ENCODE measurements at places on chromosomes 5 and 9.

DNA sequence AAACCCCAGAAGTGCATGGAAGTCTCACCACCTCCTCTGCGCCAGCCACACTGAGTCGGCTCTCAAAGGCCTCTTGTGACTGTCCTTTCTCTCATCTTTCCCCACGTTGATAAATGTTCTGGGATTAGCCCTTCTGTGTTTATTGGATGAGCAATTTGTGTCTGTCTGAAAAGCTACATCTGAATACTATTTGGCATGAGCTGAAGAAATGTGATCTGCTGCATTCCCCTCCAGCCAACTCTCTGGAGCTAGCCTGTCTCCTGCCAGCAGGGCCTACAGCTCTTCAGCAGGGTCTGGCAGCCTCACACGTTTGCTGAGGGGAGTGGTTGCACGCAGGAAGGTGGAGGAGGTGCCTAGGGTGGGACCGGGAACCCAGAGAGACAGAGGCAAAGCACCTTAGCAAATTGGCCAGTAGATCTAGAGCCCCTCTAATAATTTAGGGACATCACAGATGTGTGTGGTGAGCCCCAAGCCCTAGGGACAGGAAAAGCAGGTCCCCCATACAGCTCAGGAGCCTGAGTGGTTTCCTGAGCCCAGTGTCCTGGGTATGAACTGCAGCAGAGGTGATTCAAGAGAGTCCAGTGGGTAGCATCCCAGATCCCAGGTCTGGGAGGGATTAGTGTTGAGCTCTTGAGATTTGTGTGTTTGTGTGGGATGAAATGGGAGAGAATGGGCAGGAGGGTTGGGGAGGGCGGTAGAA, 20.5 kb upstream of the B4GALT1 start:
- DNase-seq = peak; percentile 85

- DNase-seq = no peak
Observed at GRCh38 chr5:142420561-142421227, 95.9 kb upstream of the SPRY4 start.

GRCh38 chr9:95030920-95031642, 286.4 kb downstream of the FANCC start:
- no peak for DNase-seq

- DNase-seq = no peak
Observed at GRCh38 chr5:19314840-19315239, 673.2 kb downstream of the CDH18 start.

DNA sequence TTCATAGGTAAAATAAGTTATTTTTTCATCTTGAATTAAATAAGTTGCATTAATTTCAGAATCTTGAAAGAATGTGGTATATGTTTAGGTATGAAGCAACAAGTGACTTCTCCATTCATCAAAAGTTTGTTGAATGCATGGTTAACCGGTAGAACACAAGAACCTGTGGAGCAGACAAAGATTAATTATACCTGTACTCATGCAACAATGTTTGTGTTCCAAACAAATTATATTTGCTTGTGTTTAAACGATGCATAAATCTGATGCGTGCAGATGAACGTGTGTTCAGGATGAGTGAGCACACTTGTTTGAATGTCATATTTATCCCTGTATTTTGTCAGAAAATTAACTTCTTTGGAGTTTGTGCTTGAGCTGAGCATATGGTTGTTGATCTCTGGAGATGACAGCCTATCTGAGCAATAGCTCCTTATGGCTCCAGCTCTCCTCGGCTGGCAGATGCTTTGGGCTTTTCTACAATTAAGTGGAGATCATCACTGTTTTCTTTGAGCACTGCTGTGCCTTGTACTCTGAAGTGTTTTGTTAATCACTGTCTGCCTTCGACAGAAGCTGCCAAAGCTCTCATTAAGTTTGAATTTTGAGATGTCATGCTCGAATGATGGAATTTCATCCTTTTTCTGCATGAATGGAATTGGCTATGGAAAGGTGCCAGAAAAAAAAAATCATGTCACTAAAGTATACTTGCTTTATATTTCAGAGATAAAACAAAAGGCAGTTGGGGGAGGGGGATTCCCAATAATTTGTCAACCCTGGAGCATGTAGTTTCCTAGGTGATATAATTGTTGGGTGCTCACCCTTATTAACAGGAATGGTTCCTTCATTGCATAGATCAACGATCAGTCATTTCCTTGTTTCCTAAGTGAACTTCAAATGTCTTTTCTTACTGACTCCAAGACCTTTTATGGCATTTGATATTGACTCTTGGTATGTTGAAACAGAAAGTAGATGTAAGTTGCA, 502.5 kb upstream of the ARRDC3 start:
- DNase-seq = no peak

DNA sequence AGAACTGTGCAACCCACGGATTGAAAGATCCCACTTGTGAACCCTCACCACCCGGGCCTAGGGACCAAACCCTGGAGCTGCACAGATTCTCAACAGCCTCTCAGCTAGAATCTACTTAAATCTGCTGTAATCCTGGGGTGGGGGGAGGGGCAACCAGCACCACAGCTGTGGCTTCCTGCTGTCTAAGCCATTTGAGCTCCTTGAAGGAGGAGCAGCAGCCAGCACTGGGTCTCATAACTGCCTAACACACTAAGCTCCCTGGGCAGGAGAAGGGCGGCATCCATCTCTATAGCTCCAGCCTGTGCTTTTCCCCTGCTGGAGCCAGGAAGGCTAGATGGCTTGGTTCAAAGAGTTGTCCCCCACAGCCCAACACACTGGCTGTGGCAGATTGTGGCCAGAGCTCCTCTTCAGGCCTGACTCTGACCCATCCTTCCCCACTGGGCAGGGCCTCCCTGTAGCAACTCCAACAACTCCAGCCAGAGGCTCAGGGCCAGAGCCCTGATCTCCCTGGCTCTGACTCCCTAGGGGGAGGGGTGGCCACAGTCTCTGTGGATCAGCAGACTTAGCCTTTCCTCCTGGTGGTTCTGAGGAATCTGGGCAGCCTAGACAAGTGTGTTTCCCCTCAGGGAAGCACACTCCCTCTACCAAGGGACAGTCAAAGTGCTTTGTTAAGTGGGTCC, 72.0 kb upstream of the C9orf72 start:
- no peak for DNase-seq

All from fibroblast of mammary gland (primary cell).